ENCODE measurements at places on chromosomes 16 and 17. TPM values are rescaled to one million over a fixed set of nuclear protein-coding genes. Genes with fewer than 3 reads are reported as not detected.

MMP28 gene
- 1.3 TPM for total RNA-seq

HSD17B1 gene
- 4.4 TPM for total RNA-seq

SLC13A2 gene
- total RNA-seq, result not detected

ZSCAN10 gene
- not detected for total RNA-seq

SPATA22 gene
- 0.38 TPM for total RNA-seq

QRICH2 gene
- total RNA-seq, result 1.9 TPM

SULT1A2 gene
- total RNA-seq, result 0.25 TPM

CYGB gene
- 2.8 TPM for total RNA-seq

SPIRE2 gene
- 5.8 TPM for total RNA-seq

KCNAB3 gene
- total RNA-seq, result 0.63 TPM

CRYBA1 gene
- not detected for total RNA-seq

AXIN2 gene
- total RNA-seq, result 1.8 TPM

IFI35 gene
- total RNA-seq, result 42.2 TPM

PPY gene
- not detected for total RNA-seq

ENPP7 gene
- total RNA-seq, result not detected

DPEP3 gene
- not detected for total RNA-seq

CLEC3A gene
- total RNA-seq, result not detected

HOXB1 gene
- not detected for total RNA-seq

TAT gene
- total RNA-seq, result not detected

CLEC18B gene
- total RNA-seq, result 20.9 TPM

TBC1D3B gene
- total RNA-seq, result 1.8 TPM

PCGF2 gene
- 20.9 TPM for total RNA-seq

MYH2 gene
- not detected for total RNA-seq

CASKIN1 gene
- 0.38 TPM for total RNA-seq

PHKB gene
- 43.3 TPM for total RNA-seq

C1QTNF1 gene
- total RNA-seq, result 8.0 TPM

SRCAP gene
- 15.3 TPM for total RNA-seq

SRL gene
- not detected for total RNA-seq

OR3A3 gene
- total RNA-seq, result not detected

TMEM114 gene
- total RNA-seq, result not detected

SKAP1 gene
- total RNA-seq, result 0.33 TPM

TP53TG3C gene
- not detected for total RNA-seq

KRTAP4-4 gene
- total RNA-seq, result not detected

RAP1GAP2 gene
- 24.1 TPM for total RNA-seq

THRA gene
- total RNA-seq, result 9.5 TPM

CLEC18C gene
- total RNA-seq, result 2.1 TPM

MYO15A gene
- total RNA-seq, result 0.16 TPM

MT4 gene
- not detected for total RNA-seq

KREMEN2 gene
- total RNA-seq, result 0.81 TPM

SSTR5 gene
- total RNA-seq, result not detected

SLC12A3 gene
- total RNA-seq, result not detected

DYNLRB2 gene
- 1.3 TPM for total RNA-seq

PTX4 gene
- not detected for total RNA-seq

KRTAP2-2 gene
- total RNA-seq, result not detected

RILP gene
- 10.8 TPM for total RNA-seq

OSGIN1 gene
- 1.6 TPM for total RNA-seq

TEKT3 gene
- total RNA-seq, result not detected

SLC35G6 gene
- total RNA-seq, result not detected

NOD2 gene
- not detected for total RNA-seq

EMP2 gene
- 8.5 TPM for total RNA-seq

HIC1 gene
- 22.1 TPM for total RNA-seq

GLIS2 gene
- 73.4 TPM for total RNA-seq

TXNDC17 gene
- total RNA-seq, result 124 TPM

GJC1 gene
- 21.4 TPM for total RNA-seq

KRTAP4-3 gene
- total RNA-seq, result not detected

HBQ1 gene
- total RNA-seq, result 4.9 TPM

CDH13 gene
- total RNA-seq, result 98.6 TPM

BICDL2 gene
- not detected for total RNA-seq

SCGB1C2 gene
- not detected for total RNA-seq
